PC-9 (cell line): ENCODE measurements at places on chromosomes 3 and 15. TPM values are rescaled to one million over a fixed set of nuclear protein-coding genes. Genes with fewer than 3 reads are reported as not detected.

- no peak for DNase-seq
Measured at GRCh38 chr15:72098040-72098439, 19.9 kb downstream of the MYO9A start.

- DNase-seq, result no peak
Measured at GRCh38 chr3:102457644-102458043, 22.8 kb downstream of the ZPLD1 start.

- no peak for DNase-seq
Measured at GRCh38 chr3:107216711-107217110, 160.5 kb upstream of the CCDC54 start.

- DNase-seq, result peak; percentile 41
Measured at GRCh38 chr15:80789296-80789695, 10.1 kb downstream of the CEMIP start.

The FETUB gene
- not detected in 2 replicates for total RNA-seq

The CLEC3B gene
- not detected in 2 replicates for total RNA-seq

DNA sequence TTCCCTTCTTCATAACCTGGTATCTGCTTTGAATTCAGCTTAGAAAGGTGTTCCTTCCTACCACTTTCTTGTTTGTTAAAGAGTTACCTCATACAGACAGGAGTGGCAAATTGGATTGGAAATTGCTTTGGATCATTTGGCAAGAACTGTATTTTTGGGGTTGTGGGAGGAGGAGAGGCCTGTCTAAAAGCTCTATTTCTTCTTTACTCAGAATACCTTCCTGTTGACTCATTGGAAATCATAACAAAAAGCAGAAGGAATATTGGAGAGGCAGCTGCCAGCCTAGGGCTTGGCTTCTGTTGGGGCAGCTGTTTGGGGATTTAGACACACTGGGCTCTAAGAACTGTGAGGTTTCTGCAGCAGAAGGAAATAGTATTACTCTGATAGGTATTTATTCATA lies 14.2 kb downstream of the IQGAP1 start:
- DNase-seq, result peak; percentile 91

DNA sequence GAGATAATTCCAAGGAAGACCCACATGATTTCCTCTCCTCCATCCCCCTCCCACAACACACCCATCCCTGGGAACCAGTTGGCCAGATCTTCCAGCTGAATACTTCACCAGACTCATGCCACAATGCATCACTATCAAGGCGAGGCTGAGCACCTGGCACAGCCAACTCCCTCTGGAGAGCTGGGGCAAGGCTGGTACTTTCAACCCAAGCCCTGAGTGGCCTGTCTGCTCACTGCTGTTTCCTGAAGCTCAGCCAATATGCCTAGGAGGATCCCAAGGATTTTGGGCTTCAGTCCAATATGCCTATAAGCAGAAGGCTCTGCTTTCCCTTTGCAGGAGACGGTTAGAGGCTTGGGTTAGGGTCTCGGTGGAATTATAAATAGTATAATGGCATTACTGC lies 90.9 kb upstream of the NEO1 start:
- no peak for DNase-seq

- no peak for DNase-seq
Measured at GRCh38 chr3:54630101-54630623, 297.7 kb downstream of the LRTM1 start.

GRCh38 chr15:70672081-70672480 lies 91.3 kb downstream of the UACA start:
- DNase-seq, result no peak

GRCh38 chr15:73918784-73919183 lies 7.5 kb upstream of the LOXL1 start:
- no peak for DNase-seq

DNA sequence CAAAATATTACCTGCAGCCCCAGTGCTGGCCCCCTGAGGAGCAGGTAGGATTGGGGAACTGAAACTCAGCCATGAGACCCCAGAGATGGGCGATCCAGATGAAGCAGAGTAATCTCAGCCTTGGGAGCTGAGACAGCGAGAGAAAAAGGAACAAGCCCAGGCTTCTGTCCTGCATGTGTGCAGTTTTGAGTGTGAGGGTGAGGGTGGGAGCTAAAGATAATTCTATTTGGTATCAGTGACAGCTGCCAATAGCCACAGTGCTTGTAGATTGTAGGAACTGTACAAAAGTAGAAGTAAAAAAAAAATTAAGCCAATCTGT lies 5.9 kb downstream of the ATP8B4 start:
- DNase-seq, result no peak

The SPATA12 gene
- total RNA-seq, result 0.43 and 0.57 TPM in 2 replicates

The SLC22A13 gene
- 0.40 and 0.44 TPM in 2 replicates for total RNA-seq

GRCh38 chr3:87780811-87781210 lies 278.0 kb downstream of the CGGBP1 start:
- DNase-seq, result no peak

DNA sequence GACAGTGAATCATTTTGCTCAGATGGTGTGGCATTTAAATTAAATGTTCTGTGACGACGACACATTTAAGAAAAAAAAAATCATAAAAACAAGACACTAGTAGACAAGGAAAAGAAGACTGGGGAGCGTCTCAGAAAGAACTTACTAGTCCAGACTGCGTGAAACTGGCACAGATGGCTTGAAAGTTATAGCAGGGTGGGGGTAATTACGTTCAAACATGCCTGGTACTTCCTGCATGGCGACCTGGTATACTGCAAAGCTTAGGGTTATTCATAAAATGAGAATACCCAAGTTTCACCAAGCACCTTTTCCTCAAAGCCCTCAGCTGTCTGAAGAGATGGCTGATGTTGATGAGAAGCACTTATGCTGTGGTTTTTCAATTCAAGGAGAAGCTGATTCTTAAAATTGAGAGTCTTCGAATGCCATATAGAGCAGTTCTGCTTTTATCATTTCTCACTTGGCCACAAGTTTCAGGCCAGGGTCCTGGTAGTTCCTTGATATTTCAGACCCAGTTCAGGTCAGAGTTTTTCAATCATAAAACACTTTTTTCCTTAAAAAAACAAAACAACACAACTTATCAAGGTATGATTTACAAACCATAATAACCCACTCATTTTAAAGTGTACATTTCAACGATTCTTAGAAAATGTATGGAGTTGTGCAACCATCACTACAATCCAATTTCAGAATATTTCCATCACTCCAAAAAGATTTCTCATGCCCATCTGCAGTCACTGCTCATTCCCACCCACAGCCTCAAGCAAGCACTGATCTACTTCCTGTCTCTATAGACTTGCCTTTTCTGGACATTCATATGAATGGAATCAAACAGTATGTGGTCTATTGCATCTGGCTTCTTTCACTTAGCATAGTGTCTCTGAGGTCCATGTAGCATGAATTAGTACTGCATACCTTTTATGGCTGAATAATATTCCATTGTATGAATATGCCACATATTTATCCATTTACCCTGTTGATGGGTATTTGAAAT lies 24.7 kb downstream of the PCOLCE2 start:
- no peak for DNase-seq

DNA sequence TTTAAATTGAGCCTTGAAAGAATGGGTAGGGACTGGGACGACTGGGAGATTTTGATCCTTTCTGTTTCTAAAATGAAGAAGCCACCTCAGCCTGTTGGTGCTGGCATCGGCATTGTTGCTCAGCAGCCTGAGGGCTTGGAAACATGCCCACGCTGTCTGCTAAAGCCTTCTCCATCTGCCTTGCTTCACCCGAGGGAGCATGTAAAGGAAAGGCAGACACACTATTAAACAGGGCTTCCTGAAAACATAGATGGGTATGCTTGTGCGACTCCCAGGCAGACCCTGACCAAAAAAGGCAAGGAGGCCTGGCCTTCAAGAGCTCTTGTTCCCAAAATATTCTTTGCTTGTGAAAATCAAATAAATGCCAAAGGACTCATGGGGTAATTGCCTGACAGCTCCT lies 84.2 kb upstream of the SLC4A7 start:
- peak; percentile 61 for DNase-seq

GRCh38 chr15:92745845-92746271 lies 90.3 kb upstream of the FAM174B start:
- DNase-seq, result no peak

GRCh38 chr15:93033434-93034045 lies 55.5 kb downstream of the RGMA start:
- no peak for DNase-seq

- no peak for DNase-seq
Measured at GRCh38 chr15:84703808-84704207, 12.1 kb downstream of the SEC11A start.

DNA sequence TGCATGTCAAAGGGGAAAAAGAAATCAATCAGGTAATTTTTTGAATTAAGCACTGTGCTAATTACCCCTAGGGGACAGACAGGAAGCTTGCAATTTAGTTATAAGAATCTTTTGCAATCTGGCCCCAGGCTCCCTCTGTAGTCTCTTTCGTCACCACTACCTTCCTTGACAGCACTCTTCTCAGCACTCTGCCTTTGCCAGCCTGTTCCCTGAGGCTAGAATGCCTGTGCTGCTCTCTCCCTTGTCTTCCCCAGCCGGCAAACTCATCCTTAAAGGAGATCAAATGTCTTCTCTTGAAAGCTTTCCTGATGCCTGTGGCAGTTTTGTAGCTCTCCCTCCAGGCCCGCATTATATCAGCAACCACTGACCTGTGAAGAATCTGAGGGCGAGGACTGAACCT lies 32.4 kb upstream of the PRTG start:
- peak; percentile 87 for DNase-seq

DNA sequence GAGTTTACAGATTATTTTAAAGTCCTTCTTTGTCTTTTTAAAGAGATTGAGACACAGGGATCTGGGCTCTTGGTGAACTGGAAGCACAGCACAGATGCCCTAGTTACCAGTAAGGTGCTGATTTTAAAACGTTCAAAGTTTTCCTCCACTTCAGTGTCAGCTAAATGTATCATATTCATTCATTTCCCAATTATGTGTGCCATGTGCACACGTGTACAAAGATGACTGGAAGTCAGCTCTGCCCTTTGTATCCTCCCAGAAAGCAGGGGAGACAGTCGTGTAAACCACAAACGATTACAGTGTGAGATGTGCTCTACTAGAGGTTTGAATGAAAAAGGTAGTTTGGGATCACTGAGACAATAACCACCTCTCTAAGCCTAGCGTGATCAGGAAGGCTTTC lies 730 bp downstream of the ZKSCAN7 start:
- DNase-seq, result no peak

- DNase-seq, result no peak
Measured at GRCh38 chr3:137204409-137204808, 246.6 kb downstream of the IL20RB start.

The CCR4 gene
- not detected in 2 replicates for total RNA-seq
